ENCODE measurements at places on chromosomes 4 and X.
A peak's percentile ranks its signal among the peaks of the same experiment; 100 is the strongest.

GRCh38 chrX:17417372-17417771, 42.4 kb downstream of the NHS start:
- DNase-seq: no peak

DNA sequence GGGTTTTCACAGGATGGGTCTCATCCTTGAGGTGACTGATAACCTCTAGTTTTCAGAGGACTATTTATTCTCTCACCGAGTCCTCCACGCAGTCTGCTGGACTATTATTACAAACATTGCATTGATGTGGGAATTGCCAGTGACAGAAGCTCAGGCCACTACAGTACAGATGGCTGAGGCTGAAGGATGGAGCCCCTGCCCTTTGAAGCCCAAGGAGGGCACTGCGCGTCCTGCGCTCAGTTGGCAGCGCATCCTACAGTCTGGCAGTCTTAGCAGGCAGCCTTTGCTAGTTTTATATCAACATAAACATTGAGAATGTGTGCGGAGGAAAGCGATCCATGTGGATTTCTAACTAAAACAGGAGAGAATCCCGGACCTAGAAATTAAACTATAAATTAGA, 1.5 kb upstream of the RELL1 start:
- DNase-seq: no peak

DNA sequence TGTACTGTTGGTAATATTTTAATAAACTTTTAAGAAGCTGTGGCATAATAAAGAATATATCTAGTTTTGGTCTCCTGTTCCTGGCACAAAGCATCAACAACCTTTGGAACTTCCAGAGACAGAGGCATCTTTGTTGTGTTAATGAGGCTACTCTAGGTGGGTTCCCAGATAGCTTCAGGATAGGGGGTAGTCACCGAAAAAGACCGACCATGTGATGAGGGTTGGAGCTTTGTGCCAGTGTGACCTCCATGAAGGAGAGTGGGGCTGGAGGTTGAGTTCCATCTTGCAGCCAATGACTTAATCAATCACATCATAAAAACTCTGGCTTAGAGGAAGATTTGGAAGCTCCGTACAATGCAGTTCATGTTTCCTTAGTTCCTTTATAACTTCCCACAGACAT, 9.9 kb downstream of the PPAT start:
- no peak for DNase-seq

DNA sequence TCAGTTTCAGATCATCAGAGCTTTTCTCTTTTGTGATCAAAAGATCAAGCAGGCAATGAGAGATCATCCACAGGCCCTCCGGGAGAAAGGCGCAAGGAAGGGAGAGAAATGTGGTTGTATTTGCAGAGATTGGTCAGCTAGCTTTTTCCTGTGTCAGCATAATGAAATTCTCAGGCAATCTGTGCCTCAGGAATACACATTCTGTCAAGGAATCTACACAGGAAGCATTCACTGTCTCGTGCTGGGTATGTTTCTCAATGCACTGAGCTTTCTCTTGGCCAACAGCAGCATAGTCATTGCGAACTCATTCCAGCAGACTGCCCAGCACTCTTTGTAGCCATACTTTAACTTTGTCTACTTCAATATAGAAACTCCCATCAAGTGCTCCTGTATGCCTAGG, 413.7 kb downstream of the PPP3CA start:
- no peak for DNase-seq

DNA sequence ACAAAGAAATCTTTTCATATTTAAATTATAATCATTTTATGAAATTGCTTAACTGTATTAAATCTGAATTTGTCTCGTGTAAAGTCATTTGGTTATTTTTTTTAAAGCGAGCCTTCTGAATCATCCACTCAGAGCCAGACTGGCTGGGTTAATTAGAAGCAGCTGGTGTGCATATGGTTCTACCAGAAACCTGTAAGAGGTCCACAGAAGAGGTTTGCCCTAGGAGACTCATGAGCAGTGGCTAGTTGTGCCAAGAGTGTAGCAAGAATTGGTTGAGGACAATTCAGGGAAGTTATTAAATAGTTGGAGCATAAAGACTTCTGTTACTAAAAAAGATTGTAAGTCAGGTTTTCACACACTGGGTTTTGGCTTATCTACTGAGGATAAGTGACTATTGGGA, 267.4 kb downstream of the IL1RAPL2 start:
- DNase-seq: no peak

GRCh38 chr4:87720094-87720691, 70.1 kb downstream of the DMP1 start:
- DNase-seq: no peak

- DNase-seq: no peak
Measured at GRCh38 chrX:103066606-103067005, 2.6 kb upstream of the BEX1 start.

DNA sequence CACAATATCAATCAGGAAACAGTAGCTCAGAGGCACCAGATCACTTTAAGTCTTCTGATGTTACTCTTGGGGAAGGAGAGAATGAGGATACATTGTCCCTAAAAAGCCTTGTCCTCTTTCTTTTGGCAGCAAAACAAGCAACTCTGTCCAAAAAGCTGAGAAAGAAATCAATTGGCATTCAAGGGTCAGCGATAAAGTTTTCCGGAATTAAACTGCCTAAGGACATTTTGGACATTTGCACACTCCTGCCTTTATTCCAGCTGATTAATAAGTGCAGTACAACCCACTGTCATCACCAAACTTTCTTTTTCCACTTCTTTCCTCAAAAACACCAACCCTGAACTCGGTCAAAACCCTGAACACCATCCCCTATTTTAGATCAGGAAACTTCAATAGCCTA, 85.8 kb upstream of the FAM9A start:
- DNase-seq: no peak

DNA sequence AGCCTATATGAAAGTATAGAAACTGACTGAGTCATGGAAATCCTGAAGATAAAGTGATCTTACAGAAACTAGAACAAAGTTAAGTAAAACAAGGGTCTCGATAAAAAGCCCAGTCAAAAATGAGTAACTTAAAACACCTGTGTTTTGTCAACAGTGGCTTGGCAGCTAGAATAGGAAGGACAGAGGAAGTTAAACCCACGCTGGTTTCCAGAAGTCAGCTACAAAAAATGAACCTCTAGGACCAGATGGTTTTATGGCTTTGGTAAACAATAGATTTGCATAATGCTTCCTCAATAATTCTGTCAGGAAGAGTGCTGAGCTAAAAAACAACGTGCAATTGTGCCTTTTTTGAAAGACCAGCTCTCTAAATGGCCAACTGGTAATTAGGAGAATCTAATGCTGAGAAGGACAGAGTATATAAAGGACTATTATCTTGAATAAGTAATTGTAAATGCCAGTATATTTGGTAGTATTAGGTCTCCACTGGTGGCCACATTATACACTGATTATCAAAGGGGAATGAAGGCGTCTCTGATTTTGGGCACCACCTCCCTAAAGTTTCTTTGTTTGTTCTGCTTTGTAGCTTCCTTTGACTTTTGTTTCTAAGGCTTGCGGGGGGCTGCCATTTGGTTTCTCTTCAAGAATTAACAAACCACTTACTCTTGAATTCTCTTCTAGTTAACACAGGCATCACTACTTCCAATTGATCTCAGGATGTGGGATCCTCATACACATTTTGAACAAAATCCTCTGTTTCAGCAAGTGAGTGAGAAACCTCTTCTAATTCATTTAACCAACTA, 72.2 kb upstream of the PPP3CA start:
- peak; percentile 19 for DNase-seq

DNA sequence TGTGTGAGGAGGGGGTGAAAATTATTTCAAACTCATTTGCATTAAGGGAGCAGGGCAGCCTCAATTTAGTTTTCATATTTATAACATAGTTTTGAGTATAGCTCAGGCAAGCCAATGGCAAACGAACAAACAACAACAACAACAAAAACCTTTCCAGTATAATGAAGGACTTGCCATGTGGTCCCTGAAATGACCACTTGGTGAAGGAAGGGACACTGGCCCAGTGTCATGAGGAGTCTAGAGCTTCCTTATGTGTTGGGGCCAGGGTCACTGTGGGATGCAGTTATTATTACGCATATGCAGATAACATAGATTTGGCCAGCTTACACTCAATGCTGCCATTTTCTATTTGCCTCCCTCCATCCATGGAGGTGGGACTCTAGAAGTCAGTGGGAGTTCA, 23.3 kb downstream of the NKX3-2 start:
- DNase-seq: no peak

GRCh38 chrX:123455693-123456092, 271.6 kb downstream of the GRIA3 start:
- no peak for DNase-seq

DNA sequence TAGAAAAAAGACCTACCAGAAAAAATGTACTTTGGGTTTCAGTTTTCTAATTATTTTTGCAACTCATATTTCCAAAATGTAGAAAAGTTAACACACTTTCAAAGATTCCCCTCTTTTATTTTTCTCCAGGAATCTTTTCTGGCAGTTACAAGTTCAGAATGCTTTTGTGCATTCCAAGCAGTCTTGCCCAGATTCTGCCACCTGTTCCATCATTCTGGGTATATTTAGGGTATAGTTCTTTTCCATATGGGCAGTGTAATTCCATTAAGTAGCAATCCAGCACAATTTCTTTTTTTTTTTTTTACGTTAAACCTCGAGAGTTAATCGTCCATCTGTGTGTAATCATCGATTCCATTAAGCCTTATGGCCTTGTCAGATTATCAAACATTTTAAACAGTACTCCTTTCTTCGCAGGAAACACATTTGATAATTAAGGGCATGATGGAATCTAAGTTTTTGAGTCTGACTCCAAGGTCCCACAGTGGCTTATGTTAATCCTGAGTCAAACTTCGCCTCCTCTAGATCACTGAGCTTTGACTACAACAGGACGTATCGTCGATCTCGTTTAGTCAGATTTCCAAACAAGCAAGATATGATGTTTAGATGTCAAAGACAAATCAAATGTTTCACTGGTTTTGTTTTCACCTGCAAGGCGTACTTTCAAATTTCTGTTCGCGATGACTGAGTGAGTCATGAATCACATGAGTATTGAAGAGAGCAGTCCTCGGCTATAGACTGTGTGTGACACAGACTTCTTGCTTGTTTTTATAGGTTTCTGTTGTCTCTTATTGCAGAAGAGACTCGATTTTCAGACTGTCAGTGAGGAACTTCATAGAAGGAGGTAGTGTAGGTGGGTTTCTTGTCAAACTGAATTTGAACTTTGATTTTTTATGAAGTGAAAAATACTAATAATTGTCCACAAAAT, 118.9 kb upstream of the GK2 start:
- no peak for DNase-seq

GRCh38 chr4:112214390-112215264, 17.0 kb upstream of the AP1AR start:
- no peak for DNase-seq

Data from GM10248 (cell line).